ENCODE measurements at places on chromosomes 3 and 15.

- no peak for DNase-seq
Observed at GRCh38 chr3:125402639-125403038, 27.5 kb upstream of the ZNF148 start.

DNA sequence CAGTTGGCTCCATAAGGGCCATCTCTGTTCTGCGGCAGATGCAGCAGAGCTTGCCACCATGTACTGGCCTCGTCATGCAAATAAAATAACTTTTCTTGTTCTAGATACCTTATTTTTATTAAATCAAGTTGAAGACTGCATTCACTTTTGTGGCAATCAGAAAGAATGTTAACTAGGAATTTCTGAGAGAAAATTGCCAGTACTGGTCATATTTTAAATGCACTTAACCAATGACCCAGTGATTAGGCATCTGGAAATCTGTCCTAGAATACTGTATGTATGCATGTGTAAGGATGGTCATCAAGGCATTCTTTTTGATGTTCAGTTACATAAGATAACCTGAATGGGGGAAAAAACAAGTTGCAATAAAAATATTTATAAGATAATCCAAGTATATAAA is 34.2 kb upstream of the CSPG5 start:
- no peak for DNase-seq

GRCh38 chr3:29324180-29324651 is 43.3 kb downstream of the RBMS3 start:
- no peak for DNase-seq

DNA sequence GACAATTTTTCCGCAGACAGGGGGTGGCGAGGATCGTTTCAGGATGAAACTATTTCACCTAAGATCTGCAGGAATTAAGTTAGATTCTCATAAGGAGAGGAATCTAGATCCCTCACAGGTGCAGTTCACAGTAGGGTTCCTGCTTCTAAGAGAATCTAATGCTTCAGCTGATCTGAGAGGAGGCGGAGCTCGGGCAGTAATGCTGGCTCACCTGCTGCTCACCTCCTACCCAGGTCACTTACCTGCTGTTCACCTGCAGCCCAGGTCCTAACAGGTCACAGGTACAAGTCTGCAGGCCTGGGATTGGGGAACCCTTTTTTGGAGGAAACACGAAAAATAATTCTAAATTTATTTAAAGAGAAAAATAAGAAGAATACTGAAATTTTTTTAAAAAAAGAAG is 406.8 kb downstream of the MCTP2 start:
- no peak for DNase-seq

GRCh38 chr3:81041331-81041730 is 720.1 kb downstream of the GBE1 start:
- DNase-seq, result no peak

DNA sequence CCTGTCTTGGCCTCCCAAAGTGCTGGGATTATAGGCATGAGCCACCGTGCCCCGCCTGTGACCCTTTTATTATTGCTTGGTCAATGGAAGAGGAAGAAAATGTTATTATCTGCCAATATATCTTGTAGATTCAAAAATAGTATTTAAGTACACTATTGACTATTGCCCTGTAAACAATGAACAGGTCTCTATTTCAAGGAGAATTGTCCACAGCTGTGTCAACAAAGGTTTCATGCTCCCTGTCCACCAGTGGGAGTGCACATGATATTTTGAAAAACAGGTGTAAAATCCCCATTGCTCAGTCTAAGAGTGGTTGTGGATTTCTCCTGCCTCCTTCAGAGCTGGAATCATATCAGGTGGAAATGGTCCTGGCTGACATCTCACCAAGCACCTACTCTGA is 36.5 kb upstream of the IGF1R start:
- no peak for DNase-seq

DNA sequence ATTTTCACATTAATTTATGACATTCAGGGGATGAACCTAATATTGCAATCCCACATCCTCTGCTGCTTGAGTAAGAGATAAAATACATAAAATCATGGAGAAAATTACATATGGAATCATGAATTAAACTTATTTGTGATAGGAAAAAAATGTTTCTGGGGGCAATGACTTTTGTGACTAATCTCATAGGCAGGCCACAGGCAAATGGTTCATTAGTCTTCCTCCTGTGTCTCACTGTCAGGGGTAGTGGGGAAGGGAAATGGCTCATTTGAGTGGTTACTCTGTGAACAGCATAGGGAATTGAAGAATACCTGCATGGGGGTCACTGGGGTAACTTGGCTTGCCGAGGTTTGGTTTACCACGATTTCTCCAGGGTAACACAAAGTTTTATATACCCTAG is 72.0 kb downstream of the TFG start:
- no peak for DNase-seq

GRCh38 chr3:2158828-2159227 is 60.2 kb downstream of the CNTN4 start:
- DNase-seq, result no peak

GRCh38 chr15:58988006-58988785 is 733 bp downstream of the RNF111 start:
- DNase-seq, result peak; percentile 41

GRCh38 chr3:150216041-150216811 is 191.9 kb upstream of the TSC22D2 start:
- peak; percentile 49 for DNase-seq

GRCh38 chr15:42558739-42559138 is 10.1 kb downstream of the HAUS2 start:
- DNase-seq, result no peak

- DNase-seq, result no peak
Observed at GRCh38 chr3:46006238-46007032, 10.8 kb upstream of the FYCO1 start.

All from NCI-H187 (cell line).